ENCODE measurements at places on chromosomes 5 and 9. TPM values are rescaled to one million over a fixed set of nuclear protein-coding genes. Genes with fewer than 3 reads are reported as not detected.

ERGIC1 gene
- 54.8 TPM for polyA plus RNA-seq

DNA sequence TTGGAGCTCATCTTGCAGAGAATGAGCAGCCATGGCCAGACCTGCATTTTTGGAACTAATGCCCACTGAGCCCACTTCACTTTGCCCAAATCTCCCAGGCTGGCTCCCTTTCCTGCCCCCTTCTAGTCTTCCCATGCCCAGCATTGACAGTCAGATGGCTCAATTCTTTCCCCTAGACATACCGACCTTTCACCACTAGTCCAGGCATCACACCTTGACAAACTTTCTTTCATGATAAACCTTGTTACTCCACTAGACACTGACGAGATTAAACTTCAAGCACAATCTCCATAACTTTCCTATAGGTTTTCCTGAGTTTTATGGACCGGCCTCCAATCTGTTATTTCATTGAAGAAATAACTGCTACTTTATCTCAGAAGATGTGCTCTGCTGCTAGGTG, 47.8 kb upstream of the RAI14 start:
- no peak for DNase-seq

TAF7 gene
- 47.4 TPM for polyA plus RNA-seq

GRCh38 chr9:84823421-84824271, 154.1 kb downstream of the NTRK2 start:
- no peak for DNase-seq

ARID3C gene
- polyA plus RNA-seq = not detected

GRCh38 chr5:139021346-139021745, 146.2 kb upstream of the LRRTM2 start:
- DNase-seq = no peak

DNA sequence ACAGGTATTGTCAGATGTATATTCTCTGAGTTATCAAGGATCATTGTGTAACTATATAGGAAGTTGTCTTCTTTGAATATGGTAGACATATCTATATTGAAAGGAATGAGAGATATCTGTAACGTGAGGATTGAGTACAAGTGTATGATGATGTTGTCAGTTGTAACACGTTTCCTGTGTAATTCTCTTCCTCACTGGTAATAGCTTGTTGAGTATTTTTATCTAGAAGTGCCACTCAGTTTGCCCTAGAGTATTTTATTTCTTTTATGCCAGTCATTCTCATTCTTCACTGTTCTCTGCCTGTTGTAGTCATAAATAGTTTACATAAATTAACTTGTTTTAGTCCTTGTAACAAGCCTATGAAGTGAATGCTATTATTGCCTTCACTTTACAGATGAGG, 172.1 kb downstream of the BAAT start:
- no peak for DNase-seq

DNA sequence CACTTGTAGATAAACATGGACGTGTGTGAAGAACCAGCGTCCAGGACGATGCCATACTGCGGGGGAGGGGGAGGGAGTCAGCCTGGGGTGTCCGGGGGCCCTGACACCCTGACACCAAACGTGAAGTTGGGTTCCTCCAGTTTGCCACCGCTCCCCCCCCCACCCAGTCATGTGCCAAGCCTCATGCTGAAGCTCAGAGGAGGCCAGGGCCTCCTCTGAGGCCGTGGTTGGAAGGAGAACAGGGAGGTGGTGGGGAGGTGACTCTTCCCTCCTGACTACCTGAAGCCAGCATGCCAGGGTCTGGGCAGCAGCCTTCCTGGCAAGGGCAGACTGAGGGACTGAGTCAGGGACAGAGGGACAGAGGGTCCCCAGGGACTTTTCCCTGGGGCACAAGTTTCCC, 1.6 kb downstream of the ENTPD2 start:
- no peak for DNase-seq

SIT1 gene
- polyA plus RNA-seq = 0.45 TPM

NR2F1 gene
- polyA plus RNA-seq = 4.4 TPM

DNA sequence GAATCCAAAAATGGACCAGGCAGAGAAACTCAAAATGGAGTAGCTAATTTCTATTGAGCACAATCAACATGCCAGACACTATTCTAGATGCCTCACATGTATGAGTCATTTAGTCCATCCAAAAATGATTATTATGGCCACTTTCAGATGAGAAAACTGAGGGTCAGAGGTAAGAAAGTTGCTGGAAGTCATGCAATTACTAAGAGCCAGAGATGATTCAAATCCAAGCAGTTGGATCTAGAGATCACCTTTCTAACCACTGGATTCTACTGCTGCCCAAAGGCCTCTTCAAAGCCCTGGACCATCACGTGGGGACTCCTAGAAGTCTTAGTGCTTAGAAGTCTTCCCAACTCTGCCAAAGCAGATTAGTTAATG, 51.8 kb upstream of the HMHB1 start:
- DNase-seq = no peak

GRCh38 chr9:556199-556598, 285.3 kb upstream of the DMRT1 start:
- no peak for DNase-seq

Data from pancreas (tissue), 10 donors.